ENCODE measurements at places on chromosomes 4 and X.

DNA sequence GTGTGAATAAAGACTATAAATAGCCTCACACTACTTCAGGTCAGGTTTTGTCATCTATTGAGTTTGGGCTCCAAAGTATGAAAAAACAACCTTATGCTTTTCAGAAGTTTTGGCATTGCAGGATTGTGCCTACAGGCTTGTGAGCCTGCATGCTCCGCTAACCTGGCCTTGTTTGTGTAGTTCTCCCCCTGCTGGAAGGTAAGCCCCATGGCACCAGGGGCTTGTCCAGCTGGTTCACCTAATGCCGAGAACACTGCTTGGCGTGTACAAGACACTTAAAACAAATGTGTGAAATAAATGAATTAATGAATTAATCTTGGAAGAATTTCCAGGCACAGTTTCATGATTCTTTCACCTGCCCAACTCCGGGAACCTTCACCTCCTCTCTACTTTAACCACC, 1.8 kb upstream of the HSD17B10 start:
- DNase-seq, result peak; percentile 75

DNA sequence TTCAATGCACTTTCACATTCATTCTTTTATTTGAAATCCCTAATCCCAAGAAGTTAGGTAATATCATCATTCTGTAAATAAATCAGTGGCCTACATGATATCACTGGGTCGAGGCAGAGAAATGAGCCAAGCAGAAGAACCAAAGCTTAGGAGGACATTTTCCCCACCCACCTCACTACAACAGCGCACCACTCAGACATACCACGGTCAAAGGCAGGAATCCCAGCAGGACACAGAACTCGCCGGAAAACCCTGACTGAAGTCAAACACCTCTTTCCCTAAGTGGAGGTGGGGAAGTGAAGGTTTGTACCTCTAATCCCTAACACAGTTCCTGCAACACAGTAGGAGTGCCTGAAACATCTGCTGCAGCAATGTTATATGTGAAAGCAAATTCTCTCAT, 21.5 kb downstream of the RELL1 start:
- no peak for DNase-seq

- no peak for DNase-seq
Observed at GRCh38 chr4:13968723-13969122, 341.2 kb upstream of the BOD1L1 start.

GRCh38 chr4:61583696-61584095, 383.6 kb downstream of the ADGRL3 start:
- no peak for DNase-seq

- no peak for DNase-seq
Observed at GRCh38 chr4:145531859-145532258, 50.2 kb downstream of the SMAD1 start.

DNA sequence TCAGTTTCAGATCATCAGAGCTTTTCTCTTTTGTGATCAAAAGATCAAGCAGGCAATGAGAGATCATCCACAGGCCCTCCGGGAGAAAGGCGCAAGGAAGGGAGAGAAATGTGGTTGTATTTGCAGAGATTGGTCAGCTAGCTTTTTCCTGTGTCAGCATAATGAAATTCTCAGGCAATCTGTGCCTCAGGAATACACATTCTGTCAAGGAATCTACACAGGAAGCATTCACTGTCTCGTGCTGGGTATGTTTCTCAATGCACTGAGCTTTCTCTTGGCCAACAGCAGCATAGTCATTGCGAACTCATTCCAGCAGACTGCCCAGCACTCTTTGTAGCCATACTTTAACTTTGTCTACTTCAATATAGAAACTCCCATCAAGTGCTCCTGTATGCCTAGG, 413.7 kb downstream of the PPP3CA start:
- DNase-seq, result no peak

DNA sequence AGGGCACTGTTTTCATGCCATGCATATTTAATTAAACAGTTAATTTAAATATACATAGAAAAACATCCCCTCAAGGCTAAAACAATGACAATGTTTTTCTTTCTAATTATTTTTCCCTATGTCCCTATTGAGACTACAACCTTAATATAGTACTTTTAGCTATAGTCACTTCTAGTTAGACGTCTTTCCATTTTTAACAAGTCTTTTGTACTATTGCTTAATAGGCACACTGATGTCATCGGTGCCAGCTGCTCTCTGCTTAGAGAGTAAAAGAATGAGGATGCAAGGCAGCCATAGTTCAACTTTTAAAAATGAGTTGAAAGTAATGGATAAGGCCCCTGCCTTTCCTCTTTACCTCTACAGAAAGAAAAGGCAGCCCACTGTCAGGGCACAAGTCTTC, 191.1 kb downstream of the KCTD8 start:
- DNase-seq, result no peak

DNA sequence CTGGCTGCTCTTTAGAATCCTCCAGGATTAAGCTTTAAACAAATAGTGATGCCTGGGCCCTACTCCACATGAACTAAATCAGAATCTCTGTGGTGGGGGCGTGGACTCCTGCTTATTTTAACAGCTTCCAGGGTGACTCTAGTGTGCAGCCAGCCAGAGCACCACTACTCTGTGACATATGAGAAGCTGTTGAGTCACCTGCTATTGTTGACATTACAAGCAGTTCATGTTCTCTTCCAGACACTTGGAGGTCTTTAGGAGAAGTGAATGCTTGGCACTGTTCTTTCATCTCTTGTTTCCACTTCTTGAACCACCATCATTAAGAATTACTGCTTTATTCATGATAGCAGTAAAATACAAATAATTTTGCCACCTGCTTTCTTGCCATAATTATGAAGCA, 426 bp upstream of the C4orf51 start:
- DNase-seq, result no peak

GRCh38 chr4:177283167-177283566, 26.5 kb upstream of the NEIL3 start:
- DNase-seq, result no peak

DNA sequence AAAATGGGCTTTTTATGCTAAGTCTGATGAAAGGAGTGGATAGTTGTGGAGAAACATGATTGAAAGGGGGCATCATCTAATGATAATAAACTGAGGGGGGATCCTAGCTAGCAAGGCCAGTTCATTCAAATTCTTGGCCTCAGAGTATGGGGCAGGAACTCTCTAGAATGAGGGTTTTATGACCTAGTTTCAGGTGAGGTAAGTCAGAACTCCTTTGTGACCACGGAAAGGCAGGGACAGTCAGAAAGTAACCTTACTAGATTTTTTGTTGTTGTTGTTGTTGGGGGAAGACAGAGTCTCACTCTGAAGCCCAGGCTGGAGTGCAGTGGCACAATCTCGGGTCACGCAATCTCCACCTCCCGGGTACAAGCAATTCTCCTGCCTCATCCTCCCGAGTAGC, 1.5 kb upstream of the PAQR3 start:
- DNase-seq, result no peak

- DNase-seq, result peak; percentile 49
Observed at GRCh38 chrX:17859609-17860178, 1.4 kb downstream of the RAI2 start.

DNA sequence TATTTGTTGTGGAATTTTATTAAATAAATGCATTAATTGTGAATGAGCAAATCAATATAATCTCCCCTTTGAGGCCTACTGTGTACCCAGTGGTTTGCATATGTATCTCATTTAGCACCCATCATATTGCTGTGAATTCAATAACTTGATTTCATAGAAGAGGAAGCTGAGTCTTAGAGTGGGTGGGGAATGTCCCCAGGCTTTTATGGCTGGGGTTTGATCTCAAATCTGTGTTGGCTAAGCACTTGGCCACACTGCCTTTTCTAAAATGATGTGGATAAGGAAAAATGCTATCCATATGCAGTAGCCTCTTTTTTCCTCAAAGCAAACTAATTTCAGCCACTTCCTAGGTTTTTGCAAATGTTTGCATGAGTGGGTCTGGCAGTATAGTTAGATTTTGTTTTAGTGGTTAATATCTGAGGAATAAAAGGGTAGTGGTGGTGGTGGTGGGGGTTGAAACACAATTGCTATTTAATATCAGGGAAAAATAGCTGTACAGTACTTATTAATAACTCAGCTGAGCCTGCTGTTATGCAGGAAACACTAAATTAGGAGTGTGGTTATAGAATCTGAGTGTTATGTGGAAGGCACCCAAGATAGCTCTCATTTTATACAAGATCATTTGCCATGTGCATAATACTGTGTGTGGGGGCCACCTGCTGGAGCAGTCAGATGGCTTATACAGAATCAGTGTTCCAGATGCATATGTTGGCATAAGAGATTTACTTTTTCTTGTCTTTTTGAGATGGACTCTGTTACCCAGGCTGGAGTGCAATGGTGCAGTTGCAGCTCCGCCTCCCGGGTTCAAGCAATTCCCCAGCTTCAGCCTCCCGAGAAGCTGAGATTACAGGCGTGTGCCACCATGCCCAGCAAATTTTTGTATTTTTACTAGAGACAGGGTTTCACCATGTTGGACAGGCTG, 108.0 kb downstream of the TMEM131L start:
- DNase-seq, result peak; percentile 67

DNA sequence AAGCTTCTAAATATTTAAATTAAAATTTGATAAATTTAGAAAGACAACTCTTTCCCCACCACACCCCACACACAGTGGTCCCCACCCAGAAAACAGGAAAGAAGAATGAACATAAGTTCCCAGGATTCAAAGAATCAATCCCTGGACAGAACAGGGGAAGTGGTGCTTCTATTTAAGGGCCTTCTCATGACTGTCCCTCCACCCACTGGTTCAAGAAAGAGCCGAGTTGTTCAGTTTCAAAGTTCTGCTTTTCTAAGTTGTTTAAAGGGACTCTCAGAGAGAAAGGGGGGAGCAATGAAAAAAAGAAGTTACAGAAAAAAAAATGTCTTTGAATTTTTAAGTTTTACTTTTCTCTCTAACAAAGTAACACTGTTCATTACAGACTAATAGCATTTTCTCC, 195.8 kb downstream of the PDGFC start:
- DNase-seq, result peak; percentile 24

GRCh38 chrX:100599456-100599855, 14.7 kb downstream of the TNMD start:
- DNase-seq, result no peak

DNA sequence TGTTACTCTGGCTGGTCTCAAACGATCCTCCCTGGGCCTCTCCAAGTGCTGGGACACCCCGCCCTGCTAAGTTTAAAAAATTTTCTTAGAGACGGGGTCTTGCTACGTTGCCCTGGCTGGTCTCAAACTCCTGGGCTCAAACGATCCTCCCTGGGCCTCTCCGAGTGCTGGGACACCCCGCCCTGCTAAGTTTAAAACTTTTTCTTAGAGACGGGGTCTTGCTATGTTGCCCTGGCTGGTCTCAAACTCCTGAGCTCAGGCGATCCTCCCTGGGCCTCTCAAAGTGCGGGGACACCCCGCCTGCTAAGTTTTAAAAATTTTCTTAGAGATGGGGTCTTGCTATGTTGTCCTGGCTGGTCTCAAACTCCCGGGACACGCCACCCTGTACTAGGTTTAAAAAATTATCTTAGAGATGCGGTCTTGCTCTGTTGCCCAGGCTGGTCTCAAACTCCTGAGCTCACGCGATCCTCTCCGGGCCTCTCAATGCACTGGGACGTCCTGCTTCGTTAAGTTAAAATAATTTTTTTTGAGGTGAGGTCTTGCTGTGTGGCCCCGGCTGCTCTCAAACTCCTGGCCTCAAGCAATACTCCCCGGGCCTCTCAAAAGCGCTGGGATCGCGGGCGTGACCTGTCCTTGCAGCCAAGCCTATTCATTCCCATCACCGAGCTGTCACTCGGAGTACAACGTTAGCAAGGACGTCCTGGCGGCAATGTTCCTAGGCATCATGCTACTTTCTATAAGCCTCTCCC, 1.1 kb downstream of the SLC25A6 start:
- DNase-seq, result no peak

- DNase-seq, result no peak
Observed at GRCh38 chrX:40883021-40883619, 147.8 kb upstream of the MED14 start.

- peak; percentile 34 for DNase-seq
Observed at GRCh38 chr4:173121076-173121561, 47.5 kb upstream of the GALNT7 start.

DNA sequence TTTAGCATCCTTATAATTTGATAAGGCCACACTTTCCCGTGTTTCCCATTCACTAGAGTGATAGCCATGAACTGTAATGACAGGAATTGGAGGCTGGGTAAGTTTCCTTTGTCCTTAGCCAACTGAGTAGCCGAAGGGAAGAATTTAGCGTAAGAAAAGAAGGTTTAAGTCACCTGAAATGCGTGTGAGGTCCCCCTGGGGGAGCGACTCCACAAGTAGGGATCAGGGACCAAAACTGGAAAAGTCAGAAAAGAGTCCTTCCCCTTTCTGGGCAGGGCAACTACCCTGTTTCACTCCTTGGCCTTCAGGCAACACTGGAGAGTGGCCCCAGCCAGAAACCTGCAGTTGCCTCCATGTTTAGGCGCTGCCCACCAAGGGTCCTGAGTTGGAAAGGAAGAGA, 81.6 kb upstream of the MED14 start:
- DNase-seq, result no peak

DNA sequence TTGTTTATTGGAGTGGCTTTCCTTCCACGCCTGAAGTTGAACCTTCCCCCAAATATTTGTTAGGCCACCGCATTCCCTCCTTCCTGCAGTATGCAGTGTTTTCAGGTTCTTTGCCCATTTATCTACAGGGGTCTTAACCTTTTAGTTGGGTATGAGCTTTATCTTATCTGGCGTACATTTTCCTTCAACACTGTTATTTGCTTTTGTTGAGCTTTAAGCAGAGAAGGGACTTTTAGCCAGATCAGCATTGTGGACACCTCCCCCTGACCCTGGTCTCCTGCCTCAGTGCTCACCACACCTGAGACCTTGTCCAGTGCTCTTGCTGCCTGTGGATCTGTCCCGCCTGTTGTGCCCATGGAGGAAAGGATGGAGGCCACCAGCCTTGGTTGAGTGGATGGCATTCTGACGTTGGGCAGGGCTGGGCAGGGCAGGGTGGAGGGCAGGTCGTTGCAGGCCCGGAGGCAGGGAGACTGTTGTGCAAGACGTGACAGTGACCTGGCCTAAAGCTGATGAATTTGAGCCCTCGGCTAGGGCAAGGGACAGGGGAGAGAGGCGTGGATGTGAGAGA, 998 bp upstream of the DUSP9 start:
- DNase-seq, result no peak

GRCh38 chr4:129550281-129550785, 454.4 kb downstream of the C4orf33 start:
- no peak for DNase-seq

DNA sequence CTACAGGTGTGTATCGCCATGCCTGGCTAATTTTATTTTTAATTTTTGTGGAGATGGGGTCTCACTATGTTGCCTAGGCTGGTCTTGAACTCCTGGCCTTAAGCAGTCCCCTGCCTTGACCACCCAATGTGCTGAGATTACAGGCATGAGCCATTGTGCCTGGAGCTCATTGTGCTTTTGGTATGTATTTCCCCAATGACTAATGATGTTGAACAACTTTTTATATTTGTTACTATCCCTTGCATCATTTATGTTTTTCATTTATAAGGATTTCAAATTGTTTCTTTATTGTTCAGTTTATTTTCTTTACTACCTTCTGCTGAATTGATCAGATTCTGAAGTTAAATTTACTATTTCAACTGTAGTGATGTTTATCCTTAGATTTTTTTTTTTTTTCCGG, 199.7 kb downstream of the CEP135 start:
- DNase-seq, result no peak

Data from upper lobe of left lung (tissue), 6 donors.